Bronchus fibroblast of lung (primary cell): ENCODE measurements at places on chromosomes 11 and 22. TPM values are rescaled to one million over a fixed set of nuclear protein-coding genes. Genes with fewer than 3 reads are reported as not detected.

MAPK8IP2 gene
- 0.17 and 0.59 TPM in 2 replicates for total RNA-seq

PITPNM1 gene
- total RNA-seq, result 19.5 and 22.7 TPM in 2 replicates

C22orf31 gene
- not detected in 2 replicates for total RNA-seq

MRGPRX4 gene
- total RNA-seq, result not detected in 2 replicates

FZD4 gene
- 1.6 and 2.4 TPM in 2 replicates for total RNA-seq

OR5AL1 gene
- total RNA-seq, result not detected in 2 replicates

MS4A3 gene
- not detected in 2 replicates for total RNA-seq

KRTAP5-1 gene
- total RNA-seq, result not detected in 2 replicates

DEPDC7 gene
- total RNA-seq, result 4.0 and 4.5 TPM in 2 replicates

FOLR2 gene
- not detected in 2 replicates for total RNA-seq

ELF5 gene
- total RNA-seq, result not detected in 2 replicates

C22orf23 gene
- total RNA-seq, result 0.45 and 0.84 TPM in 2 replicates

GPR83 gene
- under 0.01 TPM in 1 of 2 replicates, not detected in the other for total RNA-seq

ATG13 gene
- 65.3 and 73.3 TPM in 2 replicates for total RNA-seq

GALNT18 gene
- 1.5 and 1.8 TPM in 2 replicates for total RNA-seq

RBMXL2 gene
- total RNA-seq, result not detected in 2 replicates

KCNQ1 gene
- total RNA-seq, result under 0.01 TPM in 1 of 2 replicates, not detected in the other

OR5B21 gene
- not detected in 2 replicates for total RNA-seq

CHRNA10 gene
- 0.30 and 0.34 TPM in 2 replicates for total RNA-seq

DMC1 gene
- 2.2 and 2.4 TPM in 2 replicates for total RNA-seq

CHRM4 gene
- under 0.01 TPM in 1 of 2 replicates, not detected in the other for total RNA-seq

TSPAN18 gene
- total RNA-seq, result not detected in 2 replicates

CAPN5 gene
- 11.3 and 12.4 TPM in 2 replicates for total RNA-seq

UPK2 gene
- total RNA-seq, result not detected in 2 replicates

NLRP14 gene
- total RNA-seq, result not detected in 2 replicates

MUC15 gene
- under 0.01 and 0.17 TPM in 2 replicates for total RNA-seq

TBX10 gene
- total RNA-seq, result not detected in 2 replicates
